ENCODE measurements at places on chromosomes 2 and 18.

DNA sequence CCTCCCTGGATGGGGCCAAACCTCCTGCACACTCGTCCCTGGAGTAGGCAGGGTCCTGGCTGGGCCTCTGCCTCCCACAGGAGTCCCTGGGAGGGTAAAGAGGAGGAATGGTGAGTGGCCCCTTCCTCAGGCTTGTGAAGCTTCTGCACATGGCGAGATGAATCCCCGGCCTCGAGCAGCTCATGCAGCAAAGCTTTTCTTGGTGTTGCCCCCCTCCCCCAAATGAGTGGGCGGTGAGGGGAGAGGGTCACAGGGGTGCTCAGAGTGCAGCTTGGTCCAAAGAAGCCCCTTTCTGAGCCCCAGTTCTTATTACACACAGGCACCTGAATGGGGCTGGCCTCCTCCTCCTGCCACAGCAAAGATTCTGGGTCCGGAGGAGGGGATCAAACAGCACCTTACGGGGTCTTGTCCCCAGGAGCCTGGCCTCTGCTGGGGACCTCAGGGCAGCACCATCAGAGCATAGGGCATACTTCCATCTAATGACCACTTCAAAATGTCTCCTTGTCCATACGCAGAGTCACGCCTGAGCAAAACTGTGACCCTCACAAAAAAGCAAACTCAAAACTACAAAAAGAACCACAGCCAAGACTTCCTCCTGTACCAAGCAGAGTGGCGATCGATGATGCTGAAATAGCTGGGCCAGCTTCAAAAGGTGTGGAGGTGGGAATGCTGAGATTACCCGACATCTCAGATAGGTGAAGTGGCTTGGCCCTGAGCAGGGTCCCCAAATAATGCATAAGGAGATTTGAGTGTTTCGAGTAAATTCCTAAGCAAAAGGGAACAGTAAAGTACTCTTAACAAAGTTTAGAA, 148.4 kb upstream of the TWIST2 start:
- no peak overlapping the region for H3K27ac ChIP-seq
- H3K27me3 ChIP-seq = no peaks in the 10 kb centered on the region
- DNase-seq = no peak
- no peaks in the 10 kb centered on the region for H3K36me3 ChIP-seq
- H3K4me1 ChIP-seq = no peaks in the 10 kb centered on the region

- H3K4me3 ChIP-seq = no peak overlapping the region
- no peak overlapping the region for H3K27ac ChIP-seq
- no peak for DNase-seq
- H3K27me3 ChIP-seq = no peaks in the 10 kb centered on the region
- peaks cover 26% of the 10 kb centered on the region for H3K4me1 ChIP-seq
Observed at GRCh38 chr2:8535821-8536685, 145.8 kb upstream of the ID2 start.

GRCh38 chr2:163753726-163754125, 17.9 kb upstream of the FIGN start:
- peaks cover 2% of the 10 kb centered on the region for H3K4me1 ChIP-seq
- H3K4me3 ChIP-seq = no peak overlapping the region
- no peak overlapping the region for H3K27ac ChIP-seq
- DNase-seq = no peak

DNA sequence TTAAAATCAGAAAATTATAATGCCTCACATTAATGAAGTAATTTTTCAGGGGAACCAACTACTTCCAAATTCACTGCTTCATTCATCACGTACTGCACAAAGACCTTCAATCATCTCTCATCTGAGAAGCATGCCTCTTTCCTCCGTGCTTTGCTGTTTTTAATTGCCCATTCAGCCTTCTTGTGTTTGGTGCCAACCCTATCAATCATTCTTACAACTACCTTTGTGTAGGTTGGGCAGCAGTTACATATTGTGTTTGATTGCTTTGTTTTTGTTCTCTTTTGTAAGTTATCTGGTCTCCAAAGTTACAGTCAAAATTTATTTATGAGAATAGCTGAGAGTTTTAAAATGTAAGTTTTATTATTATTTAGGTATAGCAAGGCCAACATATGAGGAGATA, 549.0 kb upstream of the SLC8A1 start:
- no peaks in the 10 kb centered on the region for H3K4me1 ChIP-seq
- H3K4me3 ChIP-seq = no peak overlapping the region
- H3K27me3 ChIP-seq = no peaks in the 10 kb centered on the region
- H3K36me3 ChIP-seq = no peaks in the 10 kb centered on the region
- DNase-seq = no peak
- H3K27ac ChIP-seq = no peak overlapping the region

- H3K4me1 ChIP-seq = peaks cover 21% of the 10 kb centered on the region
- H3K36me3 ChIP-seq = peaks cover 3% of the 10 kb centered on the region
- no peak overlapping the region for H3K27ac ChIP-seq
- no peak overlapping the region for H3K4me3 ChIP-seq
Observed at GRCh38 chr2:23545396-23545795, 160.4 kb downstream of the KLHL29 start.

GRCh38 chr2:112141626-112142007, 3.4 kb downstream of the FBLN7 start:
- no peak overlapping the region for H3K4me3 ChIP-seq
- DNase-seq = no peak
- no peaks in the 10 kb centered on the region for H3K36me3 ChIP-seq
- peaks cover 10% of the 10 kb centered on the region for H3K4me1 ChIP-seq
- H3K27me3 ChIP-seq = peaks cover 6% of the 10 kb centered on the region

GRCh38 chr2:235580426-235581157, 86.7 kb downstream of the AGAP1 start:
- no peak overlapping the region for H3K27ac ChIP-seq
- no peak overlapping the region for H3K4me3 ChIP-seq
- H3K4me1 ChIP-seq = peaks cover 19% of the 10 kb centered on the region
- H3K36me3 ChIP-seq = peaks cover 3% of the 10 kb centered on the region
- H3K27me3 ChIP-seq = no peaks in the 10 kb centered on the region

- DNase-seq = no peak
- no peaks in the 10 kb centered on the region for H3K27me3 ChIP-seq
- H3K36me3 ChIP-seq = peaks cover 3% of the 10 kb centered on the region
- H3K27ac ChIP-seq = peak overlapping the region; percentile 89
Observed at GRCh38 chr2:127100251-127101047, 6.5 kb downstream of the BIN1 start.

DNA sequence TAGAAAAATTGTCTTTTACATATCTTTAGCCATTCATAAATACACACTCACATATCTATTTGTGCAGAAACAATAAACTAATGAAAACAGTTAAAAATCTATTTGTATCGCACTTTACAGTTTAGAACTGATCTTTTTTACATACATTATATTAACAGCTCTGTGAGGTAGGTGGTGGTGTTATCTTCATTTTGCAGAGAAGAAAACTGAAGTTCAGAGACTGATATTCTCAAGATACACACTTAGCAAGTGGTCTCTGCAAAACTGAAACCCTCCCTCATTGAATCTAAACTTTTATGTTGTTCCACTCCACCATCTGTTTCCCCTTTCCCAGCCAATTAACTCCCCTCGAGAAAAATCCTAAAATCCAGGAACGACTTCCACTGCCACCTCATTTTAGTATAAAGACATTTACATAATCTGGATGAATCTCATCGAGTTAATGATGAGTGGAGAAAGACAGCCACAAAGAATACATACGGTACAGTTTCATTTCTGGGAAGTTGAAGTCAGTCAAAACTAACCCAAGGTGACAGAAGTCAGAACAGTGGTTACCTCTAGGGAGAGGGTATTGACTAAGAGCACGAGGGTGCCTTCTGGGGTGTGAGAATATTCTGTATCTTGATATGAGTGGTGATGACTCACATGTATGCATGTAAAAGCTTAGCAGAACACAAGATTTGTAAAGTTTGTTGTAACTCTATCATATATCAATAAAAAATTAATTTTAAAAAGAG, 524.2 kb upstream of the TCF4 start:
- H3K27me3 ChIP-seq = no peaks in the 10 kb centered on the region
- H3K27ac ChIP-seq = no peak overlapping the region
- H3K4me3 ChIP-seq = no peak overlapping the region
- no peaks in the 10 kb centered on the region for H3K36me3 ChIP-seq

- DNase-seq = no peak
- no peaks in the 10 kb centered on the region for H3K36me3 ChIP-seq
- no peak overlapping the region for H3K4me3 ChIP-seq
- no peak overlapping the region for H3K27ac ChIP-seq
Observed at GRCh38 chr2:201248288-201248844, 12.0 kb upstream of the CASP8 start.

DNA sequence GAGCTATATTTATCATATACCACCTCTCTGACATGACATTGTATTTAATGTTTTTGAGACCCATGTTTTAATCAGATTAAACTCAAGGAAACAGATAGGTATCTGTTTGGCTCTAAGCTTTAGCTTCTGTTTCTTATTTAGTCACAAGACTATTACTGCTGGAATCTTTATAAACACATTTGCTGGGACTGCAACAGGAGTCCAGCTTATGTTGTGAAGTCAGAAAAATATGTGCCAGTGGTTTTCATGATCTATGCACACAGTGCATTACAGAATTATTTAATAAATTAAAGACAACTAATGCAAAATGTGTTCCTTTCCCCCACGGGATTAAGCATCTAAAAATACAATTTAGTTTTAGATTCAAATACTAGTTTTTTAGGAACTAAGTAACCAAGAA, 338.9 kb downstream of the ZEB2 start:
- no peaks in the 10 kb centered on the region for H3K36me3 ChIP-seq
- no peak overlapping the region for H3K27ac ChIP-seq
- peak; percentile 26 for DNase-seq

DNA sequence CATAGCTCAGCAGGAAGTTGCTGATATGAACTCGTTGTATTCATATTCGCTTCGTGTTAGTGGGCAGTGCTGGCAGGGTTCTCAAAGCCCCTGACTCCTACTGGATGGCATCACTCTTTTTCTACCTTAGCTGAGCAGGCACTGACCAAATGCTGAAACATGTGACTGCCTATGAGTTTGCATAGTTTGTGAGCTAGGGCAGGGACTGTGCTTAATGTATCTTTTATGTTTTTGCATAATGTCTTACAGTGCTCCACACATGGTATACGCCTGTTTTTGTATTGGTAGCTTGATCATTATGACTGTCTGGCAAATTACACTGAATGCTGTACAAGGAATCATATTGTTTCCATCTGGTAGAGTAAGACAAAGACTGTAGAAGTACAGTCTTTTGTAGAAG, 305.3 kb downstream of the PARD3B start:
- H3K27ac ChIP-seq = no peak overlapping the region
- H3K4me3 ChIP-seq = no peak overlapping the region
- no peak for DNase-seq
- no peaks in the 10 kb centered on the region for H3K27me3 ChIP-seq
- no peaks in the 10 kb centered on the region for H3K4me1 ChIP-seq
- H3K36me3 ChIP-seq = no peaks in the 10 kb centered on the region

DNA sequence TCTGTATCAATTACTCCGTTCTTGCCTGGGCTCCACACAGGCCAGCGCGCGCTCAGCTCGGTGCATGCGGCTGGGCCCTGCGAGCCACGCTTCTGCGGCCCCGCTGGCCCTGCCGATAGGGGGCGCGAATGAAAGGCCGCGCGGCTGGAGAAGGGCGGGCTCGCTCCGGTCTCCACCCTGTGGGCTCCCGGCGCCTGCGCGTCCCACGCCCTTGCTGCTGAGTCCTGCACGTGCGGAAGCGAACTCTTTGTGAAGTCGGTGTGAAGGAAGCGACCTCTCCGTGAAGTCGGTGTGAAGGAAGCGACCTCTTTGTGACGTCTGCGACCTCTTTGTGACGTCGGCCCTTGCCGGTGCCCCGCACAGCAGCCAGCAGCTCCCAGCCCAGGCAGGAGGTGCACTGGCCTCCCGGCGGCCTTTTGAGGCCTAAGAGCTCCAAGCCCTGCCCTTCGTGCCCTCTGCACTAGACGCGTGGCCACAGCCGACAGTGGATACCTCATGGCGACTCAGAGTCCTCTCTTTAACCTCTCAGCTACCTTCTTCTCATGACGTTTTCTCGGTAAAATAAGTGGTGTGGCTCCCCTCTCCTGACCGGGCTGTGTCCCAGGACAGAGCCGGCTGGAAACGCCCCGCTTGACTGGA, 391.9 kb upstream of the RAB6C start:
- no peaks in the 10 kb centered on the region for H3K27me3 ChIP-seq
- DNase-seq = no peak
- H3K36me3 ChIP-seq = no peaks in the 10 kb centered on the region
- no peak overlapping the region for H3K27ac ChIP-seq
- H3K4me3 ChIP-seq = peak overlapping the region; percentile 9
- H3K4me1 ChIP-seq = no peaks in the 10 kb centered on the region

DNA sequence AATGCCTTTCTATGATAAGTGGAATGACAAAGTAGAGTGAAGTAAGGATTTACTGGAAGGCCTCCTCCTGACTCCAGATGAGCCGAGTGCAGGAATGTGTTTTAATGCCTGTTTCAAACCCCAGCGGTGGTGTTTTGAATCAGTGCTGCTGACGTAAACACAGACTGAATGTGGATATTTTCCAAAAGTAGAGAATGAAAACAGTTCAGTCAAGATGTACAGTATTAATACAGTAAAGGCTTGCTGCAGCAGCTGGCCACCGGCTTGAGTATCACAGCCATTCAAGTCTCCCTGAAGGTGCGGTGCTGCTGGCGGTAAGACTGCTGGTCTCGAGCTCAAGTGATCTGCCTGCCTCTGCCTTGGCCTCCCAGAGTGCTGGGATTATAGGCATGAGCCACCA, 46.7 kb downstream of the ARHGAP28 start:
- peak overlapping the region; percentile 44 for H3K4me3 ChIP-seq
- H3K36me3 ChIP-seq = no peaks in the 10 kb centered on the region
- peak; percentile 71 for DNase-seq
- peaks cover 11% of the 10 kb centered on the region for H3K4me1 ChIP-seq
- H3K27ac ChIP-seq = no peak overlapping the region
- no peaks in the 10 kb centered on the region for H3K27me3 ChIP-seq

- H3K4me1 ChIP-seq = peaks cover 35% of the 10 kb centered on the region
- no peaks in the 10 kb centered on the region for H3K27me3 ChIP-seq
- no peak overlapping the region for H3K27ac ChIP-seq
- peak; percentile 82 for DNase-seq
- no peak overlapping the region for H3K4me3 ChIP-seq
- H3K36me3 ChIP-seq = no peaks in the 10 kb centered on the region
Observed at GRCh38 chr2:41963661-41964525, 83.9 kb upstream of the PKDCC start.

- H3K4me3 ChIP-seq = peak overlapping the region; percentile 46
- H3K27me3 ChIP-seq = peaks cover 31% of the 10 kb centered on the region
- peak; percentile 65 for DNase-seq
- peaks cover 38% of the 10 kb centered on the region for H3K4me1 ChIP-seq
- H3K36me3 ChIP-seq = no peaks in the 10 kb centered on the region
- peak overlapping the region; percentile 33 for H3K27ac ChIP-seq
Observed at GRCh38 chr2:111117598-111118480, 2.9 kb upstream of the BCL2L11 start.

- no peaks in the 10 kb centered on the region for H3K36me3 ChIP-seq
- H3K4me1 ChIP-seq = no peaks in the 10 kb centered on the region
- H3K27ac ChIP-seq = no peak overlapping the region
- no peak for DNase-seq
Observed at GRCh38 chr2:78162202-78162601, 640.0 kb upstream of the LRRTM4 start.

DNA sequence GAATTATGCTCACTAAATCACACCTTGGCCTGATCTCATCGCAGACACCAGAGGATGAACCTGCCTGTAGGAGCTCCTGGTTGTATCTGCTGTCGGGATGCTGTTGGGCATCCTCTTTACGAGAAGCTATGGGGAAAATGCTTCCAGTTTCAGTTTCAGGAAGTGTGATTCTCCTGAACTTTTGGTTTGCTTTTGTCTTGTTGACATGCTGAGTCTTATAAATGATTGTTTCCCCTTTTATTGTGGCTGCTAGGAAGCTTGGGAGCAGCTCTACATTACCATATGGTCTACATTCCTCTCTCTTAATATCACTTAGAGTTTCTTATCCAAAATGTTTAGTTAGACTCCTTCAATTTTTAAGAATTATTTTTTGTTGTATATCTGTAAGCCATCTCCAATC, 227.5 kb downstream of the MTX2 start:
- H3K4me1 ChIP-seq = no peaks in the 10 kb centered on the region
- H3K4me3 ChIP-seq = peak overlapping the region; percentile 62
- H3K27ac ChIP-seq = no peak overlapping the region
- DNase-seq = no peak
- peaks cover 7% of the 10 kb centered on the region for H3K27me3 ChIP-seq
- H3K36me3 ChIP-seq = no peaks in the 10 kb centered on the region

All from mesenchymal stem cell (in vitro differentiated cells and primary cell).